ENCODE measurements at places on chromosomes 6 and 20.
A peak's percentile ranks its signal among the peaks of the same experiment; 100 is the strongest.

GRCh38 chr6:165545806-165546205 lies 117.2 kb downstream of the PDE10A start:
- no peak for DNase-seq

DNA sequence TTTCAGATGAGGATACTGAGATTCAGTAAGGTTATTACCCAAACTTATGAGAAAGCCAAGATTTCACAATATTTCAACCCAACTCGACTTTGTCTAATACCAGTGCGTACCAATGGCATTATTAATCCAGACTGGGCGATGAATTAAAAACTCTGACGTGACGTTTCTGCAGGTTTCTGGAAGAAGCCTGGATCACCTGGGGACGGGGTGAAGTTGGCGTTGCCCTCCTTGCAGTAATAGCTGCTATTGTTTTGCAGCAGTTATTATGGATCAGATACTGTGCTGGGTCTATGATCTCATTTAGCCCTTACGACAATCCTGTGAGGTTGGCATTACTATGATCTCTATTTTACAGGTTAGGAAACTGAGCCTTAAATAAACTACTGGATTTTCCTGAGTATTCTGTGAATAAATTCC lies 569 bp upstream of the CDC5L start:
- DNase-seq, result no peak

- DNase-seq, result peak; percentile 44
These were observed 200.3 kb downstream of the ANKRD60 start for GRCh38 chr20:58028123-58028522.

- DNase-seq, result no peak
These were observed 9.1 kb downstream of the FILIP1 start for GRCh38 chr6:75484535-75484934.
